ENCODE measurements at places on chromosomes 3 and 15.

DNA sequence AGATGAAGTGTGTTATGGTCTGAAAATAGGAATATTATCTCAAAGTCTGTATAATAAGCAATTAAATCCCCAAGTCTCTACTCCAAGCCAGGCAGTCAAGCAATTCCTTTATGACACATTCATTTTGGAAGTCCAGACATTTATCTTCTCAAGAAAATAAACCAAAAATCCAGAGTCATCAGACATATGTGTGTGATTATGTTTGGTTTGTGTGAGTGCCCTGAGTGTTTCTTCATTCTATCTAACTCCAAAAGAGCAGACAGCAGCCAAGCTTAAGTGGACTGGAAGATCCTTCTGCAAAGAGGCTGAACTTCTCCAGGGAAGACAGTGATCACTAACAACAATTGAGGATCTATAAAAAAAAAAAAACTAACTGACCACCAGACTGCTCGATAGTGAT lies 239.8 kb downstream of the STAG1 start:
- DNase-seq: no peak

DNA sequence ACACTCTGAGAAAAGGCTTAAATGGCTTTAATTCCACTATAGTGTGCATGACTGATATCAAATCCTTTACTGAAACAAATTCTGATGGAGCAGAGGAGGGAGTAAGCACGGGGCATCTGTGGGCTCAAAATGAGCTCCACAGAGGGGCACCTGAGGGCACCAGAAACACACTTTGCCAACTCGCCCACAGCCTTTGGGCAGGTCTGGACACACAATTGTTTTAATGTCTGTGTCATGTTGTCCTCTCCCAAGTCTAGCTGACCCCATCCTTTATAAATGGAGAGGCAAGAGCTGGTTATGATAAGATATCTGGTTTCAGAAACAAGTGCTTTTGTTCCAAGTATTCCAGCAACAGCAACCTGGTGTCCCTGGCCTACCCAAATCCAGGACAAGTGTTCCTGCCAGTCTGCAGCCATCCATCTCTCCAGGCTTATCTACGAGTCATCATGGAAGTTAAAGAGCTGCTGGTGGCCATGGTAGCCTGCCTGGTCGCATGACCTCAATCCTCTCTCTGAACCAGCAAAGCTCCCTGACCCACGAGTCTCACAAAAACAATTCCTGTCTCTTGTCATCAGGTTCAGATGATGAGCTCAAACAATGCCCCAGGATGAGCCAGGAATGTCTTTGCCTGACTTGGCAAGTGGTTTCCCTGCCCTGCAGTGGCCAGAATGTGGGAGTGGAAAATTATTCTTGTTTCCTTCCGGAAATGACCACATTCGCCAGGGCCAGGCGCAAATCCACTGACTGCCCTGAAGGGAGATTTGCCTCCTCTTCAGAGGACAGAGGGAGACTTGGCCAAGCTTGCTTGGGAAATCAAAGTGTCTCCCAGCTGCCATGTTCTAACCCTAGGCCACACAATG lies 64.4 kb upstream of the TPM1 start:
- DNase-seq: no peak

GRCh38 chr3:76487446-76487845 lies 552.5 kb upstream of the ROBO2 start:
- no peak for DNase-seq

GRCh38 chr3:128064962-128065361 lies 12.7 kb downstream of the SEC61A1 start:
- no peak for DNase-seq

DNA sequence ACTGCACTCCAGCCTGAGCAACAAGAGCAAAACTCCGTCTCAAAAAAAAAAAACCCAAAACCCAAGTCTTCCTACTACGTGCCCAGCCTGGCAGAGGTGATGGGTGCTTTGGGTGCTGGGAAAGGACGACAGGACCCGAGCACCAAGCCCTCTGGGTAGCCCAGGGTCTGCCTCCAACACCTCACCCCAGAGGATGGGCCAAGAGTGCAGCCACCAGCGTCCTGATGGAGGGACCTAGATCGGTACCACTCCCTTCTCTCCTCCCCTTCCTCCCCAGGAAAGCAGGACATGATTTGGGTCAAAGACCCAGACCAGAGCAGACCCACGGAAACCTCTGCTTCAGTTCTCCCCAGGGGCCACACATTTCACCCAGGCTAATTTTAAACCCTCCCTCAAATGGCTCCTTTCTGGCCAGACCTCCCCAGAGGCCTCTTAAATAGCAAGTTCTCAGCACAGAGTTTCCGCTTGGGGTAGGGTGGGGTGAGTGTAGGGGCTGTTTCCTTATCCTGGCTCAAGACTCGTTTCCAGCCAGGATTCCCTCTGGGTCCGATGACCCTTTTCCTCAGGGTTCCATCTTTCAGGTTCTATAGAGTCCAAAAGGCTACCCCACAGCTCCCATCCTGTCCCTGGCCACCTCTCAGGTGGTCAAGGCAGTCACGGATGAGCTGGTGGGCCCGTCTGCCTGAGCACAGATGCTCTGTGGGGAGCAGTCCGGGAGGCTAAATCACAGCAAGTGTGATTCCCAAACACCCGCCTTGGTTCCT lies 20.5 kb downstream of the RBPMS2 start:
- DNase-seq: no peak

- peak; percentile 95 for DNase-seq
Measured at GRCh38 chr3:46368569-46368968, 2.2 kb upstream of the CCR5 start.
